Effector CD4-positive, alpha-beta T cell (primary cell): ENCODE measurements at places on chromosomes 7 and 10.

DNA sequence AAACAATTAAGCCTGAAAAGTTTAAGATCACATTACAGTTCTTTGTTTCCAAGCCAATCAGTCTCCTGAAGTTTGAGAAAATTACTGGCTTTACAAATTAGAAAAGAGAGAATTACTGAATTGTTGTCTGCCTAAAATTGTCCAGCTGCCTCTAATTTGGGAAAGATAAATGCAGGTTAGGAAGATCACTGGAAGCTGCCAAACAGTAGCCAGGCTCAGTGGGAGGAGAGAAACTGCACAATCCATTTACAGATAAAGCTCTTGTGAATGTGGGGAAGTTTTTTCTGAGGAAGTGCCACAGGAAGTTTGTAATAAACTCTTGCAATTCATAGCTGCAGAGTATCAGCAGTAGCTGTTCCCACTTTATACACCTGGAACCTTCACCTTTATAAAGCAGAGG is 100.7 kb downstream of the IQUB start:
- no peak for DNase-seq

DNA sequence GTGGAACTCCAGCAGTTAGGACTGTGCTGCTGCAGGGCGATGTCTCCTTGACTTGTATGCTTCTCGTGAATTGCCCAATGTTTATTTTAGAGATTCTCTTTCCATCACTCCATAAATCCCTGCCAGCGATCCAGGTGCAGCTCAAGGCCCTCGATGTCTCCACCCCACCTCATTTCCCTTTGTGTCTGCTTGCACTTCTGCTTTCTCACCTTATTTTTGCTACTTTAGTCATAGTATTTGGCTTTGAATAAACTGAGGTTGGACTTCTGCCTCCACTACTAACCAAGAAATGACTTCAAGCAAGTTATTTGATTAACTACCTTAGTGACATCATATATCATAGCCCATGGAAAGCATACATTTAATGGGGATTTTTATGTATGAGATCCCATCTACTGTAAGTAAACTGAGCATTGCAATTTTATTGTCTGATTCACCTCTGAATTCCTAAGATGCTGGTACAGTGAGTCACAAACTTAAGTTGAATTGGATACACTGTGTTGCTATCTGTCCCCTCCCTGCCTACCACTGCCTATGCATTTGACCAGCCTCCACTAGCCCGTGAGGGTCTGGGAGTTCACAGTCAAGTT is 255.8 kb downstream of the ABCA13 start:
- DNase-seq: no peak

- no peak for DNase-seq
Observed at GRCh38 chr10:46285300-46285699, 1.5 kb upstream of the ANTXRL start.

GRCh38 chr7:90736968-90737939 is 141.1 kb downstream of the CDK14 start:
- DNase-seq: no peak

DNA sequence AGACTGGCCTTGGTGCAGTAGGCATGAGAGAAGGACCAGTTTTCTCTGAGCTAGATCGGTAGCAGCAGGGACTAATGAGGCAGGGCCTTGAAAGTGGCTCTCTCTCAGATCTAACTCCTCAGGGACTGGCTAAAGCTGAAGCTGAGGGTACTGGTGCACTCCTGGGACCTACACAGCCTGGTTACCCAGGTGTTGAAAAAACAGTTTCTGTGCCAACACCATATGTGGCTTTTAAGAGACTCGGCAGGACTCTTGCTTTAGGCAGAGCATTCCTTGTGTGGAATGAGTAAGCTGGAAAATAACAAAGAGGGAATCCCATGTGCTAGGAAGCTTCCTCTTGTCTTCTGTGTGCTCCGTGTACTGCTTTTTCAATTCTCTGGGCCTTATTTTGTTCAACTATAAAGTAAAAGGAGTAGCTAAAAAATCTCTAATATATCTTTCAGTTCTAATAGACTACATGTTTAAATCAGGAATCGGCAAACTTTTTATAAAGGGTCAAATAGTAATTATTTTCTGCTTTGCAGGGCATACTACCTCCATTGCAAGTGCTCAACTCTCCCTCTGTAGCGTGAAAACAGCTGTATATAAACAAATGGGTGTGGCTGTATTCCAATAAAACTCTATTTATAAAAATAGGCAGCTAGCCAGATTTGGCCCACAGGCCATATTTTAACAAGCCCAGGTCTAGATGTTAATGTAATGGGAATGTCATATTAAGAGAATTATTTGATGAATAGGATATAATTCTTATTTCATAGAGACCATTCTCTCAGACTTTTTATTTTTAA is 186.1 kb upstream of the KAT6B start:
- DNase-seq: no peak

GRCh38 chr7:37016064-37016878 is 292.0 kb upstream of the AOAH start:
- DNase-seq: no peak

DNA sequence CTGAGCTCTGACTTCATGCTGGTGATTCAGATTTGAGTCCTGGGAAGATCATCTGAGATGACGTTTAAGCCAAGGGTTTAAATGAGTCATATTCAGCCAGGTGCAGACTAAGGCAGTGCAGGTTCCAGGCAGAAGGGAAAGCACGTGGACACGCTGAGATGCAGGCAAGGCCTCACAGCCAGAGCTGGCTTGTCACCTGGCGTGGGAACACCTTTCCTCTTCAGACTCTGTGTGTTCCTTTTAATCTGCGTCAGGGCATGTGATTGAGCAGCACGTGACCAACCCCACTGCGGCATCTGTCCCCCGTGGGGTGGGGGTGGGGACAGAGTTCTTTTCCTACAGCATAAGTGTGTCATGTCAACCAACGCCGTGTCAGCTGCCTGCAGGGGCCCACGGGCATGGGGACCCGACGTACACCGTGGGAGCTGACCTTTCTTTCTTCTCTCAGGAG is 10.7 kb upstream of the IDI2 start:
- no peak for DNase-seq

DNA sequence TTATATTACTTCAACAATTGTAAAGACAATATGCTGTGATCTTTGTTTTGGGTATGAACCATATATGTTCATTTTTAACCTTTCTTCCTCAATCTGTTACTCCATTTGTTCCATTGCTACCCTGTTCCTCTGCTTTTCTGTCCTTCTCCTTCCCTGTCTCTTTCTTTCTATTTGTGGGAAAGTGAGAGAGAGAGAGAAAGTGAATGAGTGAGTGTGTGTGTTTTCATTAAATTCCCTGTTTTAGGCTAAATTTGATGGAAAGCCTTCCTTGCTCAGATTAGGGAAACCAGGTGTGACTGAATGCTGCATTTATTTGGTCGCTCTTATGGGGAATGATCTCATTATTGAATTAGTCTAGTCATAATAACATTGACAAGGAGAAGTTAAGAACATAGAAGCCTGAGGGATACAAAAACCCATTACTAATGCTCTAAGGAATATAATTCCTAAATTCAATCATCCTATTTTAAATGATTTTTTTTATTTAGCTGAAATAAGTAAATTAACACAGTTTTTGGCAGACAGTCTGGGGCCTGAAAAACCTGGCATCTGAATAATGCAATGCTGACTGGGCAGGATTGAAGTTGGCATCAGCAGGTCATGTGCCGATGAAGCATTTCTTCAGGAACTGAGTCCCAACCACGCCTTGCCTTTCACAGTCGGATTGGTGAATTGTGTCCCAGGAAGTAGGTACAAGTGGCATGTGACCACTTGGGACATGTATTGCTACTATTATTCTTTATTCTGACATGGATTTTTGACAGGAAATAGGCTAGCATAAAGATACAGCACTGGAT is 117.6 kb upstream of the LRGUK start:
- DNase-seq: no peak

- no peak for DNase-seq
Observed at GRCh38 chr10:116613471-116613870, 7.3 kb upstream of the PNLIPRP2 start.

DNA sequence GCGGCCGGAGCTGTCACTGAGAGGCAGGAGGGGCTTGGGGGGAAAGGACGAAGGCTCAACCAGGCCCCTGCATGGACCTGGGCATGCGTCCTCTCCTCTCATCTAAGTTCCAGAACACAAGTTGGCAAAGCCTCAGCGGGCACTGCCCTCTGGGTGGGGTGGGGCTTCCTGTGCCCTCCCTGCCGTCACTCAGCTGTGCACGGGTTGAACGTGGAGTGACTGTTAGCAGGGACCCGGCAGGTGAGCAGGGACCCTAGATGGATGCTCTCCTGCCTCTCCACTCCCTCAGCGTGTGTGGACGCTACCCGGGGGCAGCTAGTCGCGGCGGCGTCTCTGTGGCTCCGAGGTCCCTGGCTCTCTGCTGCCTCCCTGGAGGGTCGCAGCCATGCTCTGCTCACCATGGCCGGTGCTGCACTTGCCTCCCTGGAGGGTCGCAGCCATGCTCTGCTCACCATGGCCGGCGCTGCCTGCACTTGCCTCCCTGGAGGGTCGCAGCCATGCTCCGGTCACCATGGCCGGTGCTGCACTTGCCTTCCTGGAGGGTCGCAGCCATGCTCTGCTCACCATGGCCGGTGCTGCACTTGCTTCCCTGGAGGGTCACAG is 36.4 kb upstream of the TTYH3 start:
- no peak for DNase-seq

- no peak for DNase-seq
Observed at GRCh38 chr7:123635551-123636359, 19.9 kb upstream of the LMOD2 start.

GRCh38 chr10:38174336-38174735 is 80.2 kb downstream of the ZNF37A start:
- no peak for DNase-seq
